Gastrocnemius medialis (tissue), 4 donors: ENCODE measurements at places on chromosomes 11 and 22. TPM values are rescaled to one million over a fixed set of nuclear protein-coding genes. Genes with fewer than 3 reads are reported as not detected.

DRG1 gene
- 136 TPM for total RNA-seq

PANX1 gene
- total RNA-seq, result 36.8 TPM

ARVCF gene
- total RNA-seq, result 19.6 TPM

SMC1B gene
- total RNA-seq, result not detected

LMNTD2 gene
- total RNA-seq, result 1.5 TPM

ACRV1 gene
- not detected for total RNA-seq

P2RX6 gene
- total RNA-seq, result 41.8 TPM

CEP126 gene
- total RNA-seq, result 0.42 TPM

OR10A6 gene
- total RNA-seq, result not detected

OTOG gene
- not detected for total RNA-seq

CD81 gene
- total RNA-seq, result 87.0 TPM

PIH1D2 gene
- total RNA-seq, result 0.56 TPM

H19 gene
- 2,557 TPM for total RNA-seq
